ENCODE measurements at places on chromosomes 6 and 20.

- no peak for DNase-seq
Observed at GRCh38 chr20:32538526-32538939, 46.6 kb downstream of the NOL4L start.

GRCh38 chr20:19370076-19371075 lies 157.9 kb downstream of the SLC24A3 start:
- no peak for DNase-seq

DNA sequence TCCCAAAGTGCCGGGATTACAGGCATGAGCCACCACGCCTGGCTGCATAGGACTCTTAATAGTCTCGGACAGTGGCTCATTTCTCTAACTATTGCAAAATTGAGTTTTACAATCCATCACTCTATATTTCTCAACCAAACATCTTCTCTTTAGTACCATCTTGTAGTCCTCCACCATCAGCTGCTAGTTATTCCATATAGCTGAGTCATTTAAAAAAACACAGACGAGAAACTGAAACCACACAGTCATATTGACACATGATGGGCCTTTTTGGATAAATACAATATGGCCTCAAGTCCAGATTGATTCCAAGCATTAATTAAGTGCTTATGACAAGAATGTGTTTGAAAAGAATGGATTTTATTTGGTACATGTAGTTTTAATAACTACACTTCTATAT lies 599.1 kb downstream of the MEI4 start:
- no peak for DNase-seq

GRCh38 chr6:151693366-151693765 lies 114.1 kb upstream of the ESR1 start:
- no peak for DNase-seq

- peak; percentile 0 for DNase-seq
Observed at GRCh38 chr6:165245287-165245686, 64.1 kb downstream of the C6orf118 start.

DNA sequence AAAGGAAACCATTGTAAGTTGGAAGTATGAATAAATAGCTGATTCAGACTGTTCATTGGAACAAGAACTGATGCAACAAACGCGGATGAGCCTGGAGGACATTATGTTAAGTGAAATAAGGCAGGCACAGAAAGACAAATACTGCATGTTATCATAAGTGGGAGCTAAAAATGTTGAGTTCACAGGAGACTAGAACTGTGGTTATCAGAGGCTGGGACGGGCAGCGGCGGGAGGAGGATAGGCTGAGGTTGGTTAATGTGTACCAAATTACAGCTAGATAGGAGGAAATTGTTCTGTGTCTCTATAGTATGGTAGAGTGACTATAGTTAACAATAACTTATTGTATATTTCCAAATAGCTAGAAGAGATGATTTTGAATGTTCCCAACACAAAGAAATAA lies 40.8 kb downstream of the FAM229B start:
- DNase-seq: no peak

DNA sequence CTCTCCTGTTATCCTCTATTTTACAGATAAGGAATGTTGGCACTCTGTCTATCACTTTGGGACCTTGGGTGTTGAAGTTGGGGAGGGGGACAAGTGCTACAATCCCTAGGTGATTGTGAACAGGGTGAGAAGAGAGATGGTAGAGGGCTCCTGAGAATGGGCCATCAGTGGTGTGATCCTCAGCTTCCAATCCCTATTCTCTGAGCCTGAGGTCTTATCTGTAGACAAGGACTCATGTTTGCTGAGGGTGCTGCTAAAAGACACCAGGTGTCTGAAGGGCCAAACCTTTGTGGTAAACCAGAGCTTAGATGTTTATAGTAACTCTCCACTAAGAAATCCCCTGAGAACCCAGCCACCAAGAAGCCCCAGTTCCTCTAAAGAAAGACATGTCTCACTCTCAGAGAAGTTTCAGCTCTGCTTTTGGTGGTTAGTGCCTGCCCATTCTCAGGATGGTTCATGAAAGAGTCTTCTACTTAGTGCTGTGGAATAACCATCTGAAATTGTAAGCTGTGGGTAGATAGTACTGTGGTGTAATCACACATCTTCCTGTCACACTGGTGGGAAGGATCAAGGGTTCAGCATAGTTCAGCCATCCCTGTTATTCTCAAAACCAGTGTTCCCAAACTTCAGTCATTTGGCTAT lies 58.2 kb upstream of the IL20RA start:
- DNase-seq: no peak

DNA sequence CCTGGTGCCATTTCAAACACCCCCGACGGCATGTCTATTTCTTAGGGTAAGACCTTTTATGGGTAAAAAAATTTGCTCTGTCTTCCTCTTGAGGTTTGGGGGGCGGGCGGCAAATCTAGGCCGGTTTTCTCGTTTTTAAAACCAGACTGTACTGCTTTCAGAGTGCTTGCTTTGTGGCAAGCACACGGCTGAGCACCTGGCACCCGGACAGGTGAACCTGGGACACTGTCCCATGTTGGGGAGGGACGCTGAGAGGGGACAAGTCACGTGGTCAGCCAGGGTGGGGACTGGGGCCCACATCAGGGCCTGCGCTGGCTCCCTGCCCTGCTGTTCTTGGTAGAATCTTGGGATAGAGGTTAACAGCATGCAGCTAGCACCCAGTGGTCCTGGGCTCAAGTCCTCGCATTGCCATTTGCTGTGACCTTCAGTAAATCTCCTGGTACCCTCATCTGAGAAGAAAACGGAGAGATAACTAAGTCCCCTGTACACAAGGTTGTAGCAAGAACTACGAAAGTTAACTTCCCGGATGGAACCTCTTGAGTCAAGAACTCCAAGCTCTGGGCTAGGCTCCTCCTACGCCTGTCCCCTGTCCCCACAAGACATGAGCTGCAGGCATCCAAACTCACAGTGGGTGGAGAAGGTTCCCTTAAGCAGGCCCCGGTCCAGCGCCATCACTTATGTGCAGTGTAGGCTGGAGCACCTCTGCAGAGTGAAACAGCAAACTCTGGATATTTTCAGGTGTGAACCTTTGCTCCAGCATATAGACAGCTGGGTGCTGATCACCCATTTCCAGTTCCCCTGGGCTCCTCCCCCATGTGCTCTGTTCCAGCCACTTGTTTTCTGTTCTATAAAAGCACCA lies 41.7 kb downstream of the PMEPA1 start:
- DNase-seq: no peak

GRCh38 chr20:59314997-59315396 lies 14.6 kb downstream of the EDN3 start:
- DNase-seq: no peak

DNA sequence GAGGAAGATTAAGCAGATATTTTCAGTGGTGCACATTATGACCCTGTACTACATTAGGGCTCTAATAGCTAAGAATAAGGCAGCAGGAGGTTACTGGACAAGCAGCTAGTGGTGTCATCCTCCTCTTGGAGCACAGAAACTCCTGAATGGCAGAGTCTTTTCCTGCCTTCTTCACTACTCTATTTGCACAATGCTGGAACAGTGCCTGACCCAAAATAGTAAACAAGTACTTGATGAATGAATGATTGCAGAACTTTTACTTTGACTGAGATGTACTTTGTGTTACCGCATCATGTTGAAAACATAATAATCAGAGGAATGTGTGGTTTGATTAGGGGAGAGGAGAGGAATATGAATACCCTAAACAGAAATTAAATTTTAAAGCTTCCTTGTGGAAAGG lies 30.0 kb upstream of the UST start:
- DNase-seq: no peak

GRCh38 chr20:14415467-14415866 lies 78.1 kb upstream of the FLRT3 start:
- no peak for DNase-seq

- no peak for DNase-seq
Observed at GRCh38 chr6:104573350-104573749, 286.4 kb downstream of the HACE1 start.

DNA sequence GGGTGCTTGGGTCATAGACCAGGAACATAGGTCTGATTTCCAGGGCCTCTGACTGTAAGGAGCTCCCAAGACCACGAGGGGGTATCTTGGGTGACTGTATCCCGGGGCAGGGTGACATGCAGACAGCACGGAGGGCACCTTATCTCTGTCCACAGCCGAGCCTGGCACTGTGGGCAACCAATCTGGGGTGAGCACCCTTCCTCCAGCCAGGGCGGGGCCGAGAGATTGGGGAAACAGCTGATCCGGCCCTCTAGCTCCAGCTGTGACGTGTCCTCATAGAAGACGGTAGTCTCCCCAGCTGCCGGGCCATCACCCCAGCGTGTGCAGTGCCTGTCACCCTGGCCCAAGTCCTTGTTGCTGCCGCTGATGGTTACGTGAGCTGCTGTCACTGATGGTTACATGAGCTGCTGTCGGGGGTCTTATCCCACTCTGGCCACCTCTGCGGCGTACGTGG lies 139.6 kb upstream of the RNF24 start:
- DNase-seq: no peak

- DNase-seq: no peak
Observed at GRCh38 chr20:19405958-19406357, 193.5 kb downstream of the SLC24A3 start.

DNA sequence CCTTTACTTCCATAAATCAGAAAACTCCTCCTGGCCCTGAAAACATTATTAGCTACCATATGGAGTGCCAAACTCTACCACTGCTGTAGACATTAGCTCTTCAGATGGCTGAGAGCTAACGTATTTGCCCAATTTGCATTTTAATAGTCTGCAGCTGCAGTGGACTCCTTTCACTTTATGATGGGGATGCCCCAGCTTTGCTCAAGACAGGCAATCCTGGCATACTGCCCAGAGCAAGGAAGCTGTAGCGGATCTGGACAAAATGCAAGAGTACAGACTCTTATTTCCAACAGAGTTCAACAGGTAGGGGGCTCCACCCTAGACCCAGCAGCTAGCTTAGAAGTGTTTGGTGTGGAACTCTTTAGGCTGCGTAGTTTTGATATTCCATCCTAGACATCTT lies 246.7 kb downstream of the FOXC1 start:
- no peak for DNase-seq

DNA sequence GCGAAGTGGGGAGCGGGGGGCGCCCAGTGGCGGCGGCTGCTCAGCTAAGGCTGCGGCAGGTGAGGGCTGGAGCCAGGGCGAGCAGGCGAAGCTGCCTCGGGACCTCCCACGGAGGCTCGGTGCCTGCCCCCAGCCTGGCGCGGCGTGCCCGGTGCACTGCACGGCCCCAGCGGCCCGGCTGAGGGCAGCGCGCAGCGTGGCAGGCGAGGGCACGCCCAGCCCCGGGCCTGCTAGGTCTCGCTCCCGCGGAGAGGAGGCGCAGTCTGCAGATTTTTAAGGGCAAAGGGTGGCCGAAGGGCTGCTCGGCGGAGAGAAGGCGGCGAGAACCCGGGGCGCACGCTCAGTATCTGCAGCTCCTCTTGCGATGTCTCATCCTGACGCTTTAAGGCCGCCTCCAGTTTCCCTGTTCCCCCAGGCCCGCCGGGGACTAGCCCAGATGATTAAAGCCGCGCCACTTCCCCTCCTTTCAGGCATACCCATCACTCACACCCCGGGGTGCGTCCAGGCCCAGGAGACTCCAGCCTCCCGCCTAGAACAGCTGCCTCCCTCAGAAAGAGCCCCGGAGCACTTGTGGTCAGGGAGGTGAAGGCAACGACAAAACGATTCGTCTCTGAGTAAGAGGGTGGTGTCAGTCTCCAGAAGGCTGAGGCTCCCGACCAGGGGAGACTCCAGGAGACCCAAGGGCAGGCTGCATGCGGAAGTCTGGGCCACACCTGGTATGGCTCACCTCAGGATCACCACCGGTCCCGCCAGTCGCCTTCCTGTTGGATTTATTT lies at the start of gene FERMT1:
Gene FERMT1 (minus strand): TSS at position 158 of the 776 bp plus-strand sequence. CDS start 3,476 bp downstream, outside the sequence.
- DNase-seq: peak; percentile 85

- peak; percentile 38 for DNase-seq
Observed at GRCh38 chr20:1844325-1845162, 50.7 kb upstream of the SIRPA start.

- DNase-seq: no peak
Observed at GRCh38 chr20:55269913-55270312, 735.4 kb downstream of the CBLN4 start.

GRCh38 chr6:86856379-86856778 lies 80.9 kb upstream of the HTR1E start:
- DNase-seq: no peak

GRCh38 chr20:38730167-38730988 lies 6.1 kb downstream of the SLC32A1 start:
- no peak for DNase-seq

GRCh38 chr6:125038925-125039324 lies 76.7 kb downstream of the RNF217 start:
- DNase-seq: no peak

- DNase-seq: no peak
Observed at GRCh38 chr6:167993169-167993568, 4.3 kb upstream of the KIF25 start.

GRCh38 chr20:2301164-2301622 lies 5.4 kb downstream of the TGM3 start:
- DNase-seq: peak; percentile 94

DNA sequence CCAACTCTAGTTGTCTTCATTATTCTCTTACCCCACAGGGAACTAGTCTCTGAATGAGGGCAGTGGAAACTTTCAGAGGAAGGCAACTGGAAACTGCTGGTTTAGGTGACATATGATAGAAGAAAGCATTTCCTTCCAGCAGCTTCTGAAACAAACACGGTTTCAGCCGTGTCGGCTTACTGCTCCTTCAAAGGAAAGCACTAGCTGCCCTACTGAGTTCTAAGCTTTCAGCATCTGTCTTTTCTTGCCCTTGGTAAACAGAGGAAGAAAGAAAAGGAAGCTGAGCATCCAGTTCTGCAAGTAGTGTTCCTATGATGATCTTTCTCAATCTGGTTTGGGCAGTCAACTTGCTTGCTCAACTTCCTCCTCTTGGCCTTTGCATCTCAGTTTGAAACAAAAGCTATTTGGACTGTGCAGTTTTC lies 117.5 kb upstream of the CEP85L start:
- DNase-seq: peak; percentile 49

DNA sequence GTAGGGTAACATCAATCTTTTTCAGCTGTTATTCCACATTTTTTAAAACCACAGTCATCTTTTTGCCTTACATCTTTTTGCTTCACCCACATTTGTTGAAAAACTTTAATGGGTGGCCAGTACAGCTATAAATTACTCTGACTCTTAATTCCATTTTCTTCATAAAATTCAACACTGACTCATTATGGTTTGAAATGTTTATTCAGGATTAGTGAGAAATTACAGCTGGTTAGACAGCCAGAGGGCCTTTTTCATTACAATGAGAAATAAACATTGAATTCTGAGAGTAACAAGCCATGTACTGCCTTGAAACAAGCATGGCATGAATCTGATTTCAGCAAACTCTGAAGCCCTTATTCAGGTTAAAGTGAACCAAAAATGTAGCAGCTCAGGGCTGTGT lies 19.5 kb downstream of the NDUFAF4 start:
- no peak for DNase-seq

- peak; percentile 75 for DNase-seq
Observed at GRCh38 chr20:36574366-36575135, 1.2 kb downstream of the TGIF2 start.

GRCh38 chr6:130019326-130020072 lies 1.1 kb downstream of the L3MBTL3 start:
- peak; percentile 63 for DNase-seq

DNA sequence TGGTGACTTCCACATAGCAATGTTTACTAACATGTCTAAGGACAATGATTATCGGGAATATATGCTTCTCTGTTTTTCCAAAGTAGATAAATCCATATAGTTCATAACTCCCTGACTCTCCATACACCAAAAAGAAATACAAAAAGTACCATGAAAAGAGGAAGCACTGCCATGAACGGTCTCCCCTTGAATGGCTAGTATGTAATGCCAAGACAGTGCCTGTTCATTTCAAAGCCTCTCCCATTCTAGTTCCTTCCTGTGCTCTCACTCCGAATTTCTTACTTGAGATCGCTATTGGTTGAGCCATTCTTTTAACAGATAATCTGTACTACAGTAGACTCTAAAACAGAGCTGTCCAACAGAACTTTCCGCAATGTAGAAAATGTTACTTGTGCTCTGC lies 54.8 kb upstream of the EDN1 start:
- peak; percentile 28 for DNase-seq
